ENCODE measurements at places on chromosomes 6 and 20. TPM values are rescaled to one million over a fixed set of nuclear protein-coding genes. Genes with fewer than 3 reads are reported as not detected.

DNA sequence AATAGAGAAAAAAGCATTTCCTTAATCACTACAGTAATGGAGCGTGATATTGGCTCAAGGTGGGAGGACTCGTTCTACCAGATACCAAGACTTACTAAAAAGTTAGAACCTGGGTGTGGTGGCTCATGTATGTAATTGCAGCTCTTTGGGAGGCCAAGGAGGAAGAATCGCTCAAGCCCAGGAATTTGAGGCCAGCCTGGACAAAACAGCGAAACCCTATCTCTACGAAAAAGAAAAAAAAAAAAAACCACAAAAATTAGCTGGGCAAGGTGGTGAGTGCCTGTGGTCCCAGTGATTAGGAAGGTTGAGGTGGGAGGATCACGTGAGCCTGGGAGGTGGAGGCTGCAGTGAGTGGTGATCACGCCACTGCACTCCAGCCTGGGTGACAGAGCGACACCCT lies 24.0 kb upstream of the ATRN start:
- H3K27me3 ChIP-seq: no peaks in the 10 kb centered on the region
- H3K36me3 ChIP-seq: no peaks in the 10 kb centered on the region
- H3K4me1 ChIP-seq: no peaks in the 10 kb centered on the region

DNA sequence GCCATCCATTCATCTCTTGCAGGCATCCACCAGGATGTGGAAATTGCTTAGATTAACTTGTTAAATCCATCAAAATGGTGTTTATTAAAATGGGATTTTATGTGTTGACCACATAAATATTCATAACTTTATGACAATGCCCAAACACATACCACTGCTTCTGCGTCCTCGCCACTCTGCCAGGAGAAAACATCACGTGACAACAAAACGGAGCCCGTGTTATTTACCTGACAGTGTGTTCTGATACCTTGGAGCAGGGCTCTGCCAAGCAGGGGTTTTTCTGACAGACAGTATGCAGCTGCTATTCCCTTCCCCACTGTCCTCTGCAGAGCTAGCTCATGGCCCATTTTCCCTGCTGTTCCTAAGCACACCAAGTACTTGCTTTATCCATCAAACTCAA lies 279.5 kb upstream of the CHD6 start:
- H3K36me3 ChIP-seq: no peaks in the 10 kb centered on the region
- no peak for DNase-seq
- peaks cover 34% of the 10 kb centered on the region for H3K27me3 ChIP-seq
- H3K27ac ChIP-seq: no peak overlapping the region
- H3K4me1 ChIP-seq: no peaks in the 10 kb centered on the region

DNA sequence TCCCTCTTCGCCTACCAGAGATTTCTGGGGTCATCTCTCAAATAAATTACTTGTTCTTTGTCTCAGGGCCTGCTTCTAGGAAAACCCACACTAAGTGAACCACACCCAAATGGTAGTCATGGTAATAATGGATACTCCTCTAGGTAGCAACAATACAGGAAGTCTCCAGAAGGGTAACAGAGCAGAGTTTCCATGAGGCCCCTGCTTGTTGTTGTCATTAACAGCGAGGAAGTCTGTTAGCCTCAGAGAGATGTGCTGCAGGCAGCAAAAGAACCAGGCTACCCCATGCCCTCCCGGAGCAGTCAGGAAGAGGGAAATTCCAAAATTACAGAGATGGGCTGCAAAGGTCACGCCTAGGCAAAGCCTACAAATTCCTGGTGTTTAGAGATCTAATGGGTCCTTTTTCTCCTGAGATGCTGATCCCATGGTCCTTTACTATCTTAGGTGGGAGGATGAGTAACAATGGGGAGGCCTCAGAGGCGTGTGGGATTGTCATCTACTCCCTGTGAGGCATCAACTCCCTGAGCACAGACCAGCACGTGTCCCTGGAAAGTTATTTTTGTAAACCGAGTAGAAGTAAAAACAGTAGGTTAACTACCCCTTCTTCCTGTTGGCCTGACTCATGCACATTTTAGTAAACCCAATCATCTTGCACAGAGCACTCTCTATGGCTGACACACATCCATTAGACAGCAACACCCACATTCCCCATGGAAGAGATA lies 10.1 kb downstream of the ISM1 start:
- H3K27ac ChIP-seq: peak overlapping the region; percentile 72
- peaks cover 13% of the 10 kb centered on the region for H3K4me1 ChIP-seq
- H3K27me3 ChIP-seq: no peaks in the 10 kb centered on the region
- no peaks in the 10 kb centered on the region for H3K36me3 ChIP-seq

- H3K4me3 ChIP-seq: no peak overlapping the region
- H3K36me3 ChIP-seq: peaks cover 43% of the 10 kb centered on the region
- no peaks in the 10 kb centered on the region for H3K4me1 ChIP-seq
- H3K27ac ChIP-seq: no peak overlapping the region
- no peaks in the 10 kb centered on the region for H3K27me3 ChIP-seq
Observed at GRCh38 chr20:21225215-21225947, 77.8 kb upstream of the XRN2 start.

DNA sequence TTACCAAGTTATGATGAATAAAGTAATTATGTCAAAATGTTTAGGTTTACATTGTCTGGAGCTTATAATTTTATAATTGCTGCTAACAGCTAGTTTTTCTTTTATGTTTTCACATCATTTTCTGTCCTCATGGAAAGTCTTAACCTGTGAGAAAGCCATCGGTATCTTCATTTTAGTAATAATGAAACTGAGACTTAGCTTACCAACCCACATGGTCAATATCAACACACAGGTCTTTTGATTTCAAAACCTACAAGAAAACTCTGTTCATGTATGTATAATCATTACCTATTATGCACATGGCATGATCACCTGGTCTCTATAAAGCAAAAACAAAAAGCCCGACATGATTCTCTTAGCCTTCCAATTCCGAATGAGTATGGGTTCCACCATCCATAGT lies 61.9 kb downstream of the KCNQ5 start:
- H3K4me3 ChIP-seq: no peak overlapping the region
- no peaks in the 10 kb centered on the region for H3K27me3 ChIP-seq
- no peaks in the 10 kb centered on the region for H3K36me3 ChIP-seq

- DNase-seq: no peak
- H3K4me1 ChIP-seq: peaks cover 60% of the 10 kb centered on the region
- peaks cover 16% of the 10 kb centered on the region for H3K36me3 ChIP-seq
- peak overlapping the region; percentile 86 for H3K4me3 ChIP-seq
Observed at GRCh38 chr6:28142446-28142845, 763 bp downstream of the ZKSCAN8 start.

DNA sequence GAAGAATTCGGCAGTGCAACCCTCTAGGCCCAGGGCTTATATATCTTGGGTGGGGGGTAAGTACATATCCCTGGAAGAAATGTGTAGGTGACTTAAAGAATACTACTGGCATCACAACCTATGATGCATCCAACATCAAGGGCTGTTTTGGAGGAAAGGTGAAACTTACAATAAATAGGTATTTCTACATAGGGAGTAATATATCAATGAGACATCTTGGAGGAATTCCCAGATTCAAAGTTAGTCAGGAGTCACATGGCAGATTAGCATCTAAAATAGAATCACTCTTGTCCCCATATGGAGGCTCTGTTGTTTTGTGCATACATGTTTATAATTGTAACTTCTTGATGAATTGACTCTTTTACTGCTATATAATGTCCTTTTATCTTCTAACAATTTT lies 375.5 kb downstream of the PAX1 start:
- H3K27ac ChIP-seq: no peak overlapping the region
- H3K36me3 ChIP-seq: no peaks in the 10 kb centered on the region
- H3K27me3 ChIP-seq: no peaks in the 10 kb centered on the region
- H3K4me1 ChIP-seq: no peaks in the 10 kb centered on the region

DNA sequence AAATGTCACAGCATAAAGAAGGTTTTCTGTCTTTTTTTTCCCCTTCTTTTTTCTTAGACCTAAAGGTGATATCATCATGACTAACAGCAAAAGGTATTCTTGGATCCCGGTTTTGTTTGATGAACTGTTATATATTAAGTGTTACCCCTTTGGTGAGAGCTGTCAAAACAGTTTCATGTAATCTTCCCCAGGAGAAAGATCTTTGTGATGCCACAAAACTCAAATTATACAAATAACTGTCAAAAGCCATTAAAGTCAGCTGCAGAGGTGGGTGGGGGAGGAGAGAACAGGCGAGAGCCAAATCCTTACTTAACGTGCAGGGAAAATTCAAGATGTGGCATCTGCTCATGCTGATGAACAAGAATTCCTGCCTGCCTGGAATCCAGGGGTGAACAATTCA lies 258.2 kb downstream of the BMP7 start:
- H3K27me3 ChIP-seq: peaks cover 100% of the 10 kb centered on the region
- no peaks in the 10 kb centered on the region for H3K4me1 ChIP-seq
- no peak overlapping the region for H3K27ac ChIP-seq
- DNase-seq: no peak

DNA sequence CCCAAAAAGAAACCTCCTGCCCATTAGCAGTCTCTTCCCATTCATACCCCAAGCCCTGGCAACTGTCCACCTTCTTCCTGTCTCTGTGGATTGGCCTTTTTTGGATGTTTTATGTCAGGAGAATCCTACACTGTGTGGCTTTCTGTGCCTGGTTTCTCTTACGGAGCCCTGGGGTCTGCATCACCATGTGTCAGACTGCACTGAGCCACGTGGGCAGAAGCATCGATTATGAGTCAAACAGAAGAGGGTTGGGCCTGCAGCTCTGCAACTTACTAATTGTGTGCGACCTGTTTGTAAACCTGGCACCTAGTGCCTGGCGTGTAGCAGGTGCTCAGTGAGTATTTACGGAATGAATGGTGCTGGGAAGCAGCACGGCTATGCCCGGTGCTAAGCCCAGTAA lies 62.6 kb downstream of the IGF2R start:
- DNase-seq: no peak
- H3K4me3 ChIP-seq: no peak overlapping the region
- H3K27ac ChIP-seq: peak overlapping the region; percentile 81
- H3K4me1 ChIP-seq: peaks cover 43% of the 10 kb centered on the region
- no peaks in the 10 kb centered on the region for H3K27me3 ChIP-seq

GRCh38 chr6:44289726-44290260 lies 19.5 kb downstream of the TMEM151B start:
- peaks cover 100% of the 10 kb centered on the region for H3K27me3 ChIP-seq
- DNase-seq: no peak
- H3K36me3 ChIP-seq: no peaks in the 10 kb centered on the region
- H3K4me1 ChIP-seq: no peaks in the 10 kb centered on the region

GRCh38 chr6:108837236-108837971 lies 10.8 kb upstream of the ARMC2 start:
- peak overlapping the region; percentile 1 for H3K27ac ChIP-seq
- H3K36me3 ChIP-seq: no peaks in the 10 kb centered on the region
- no peak overlapping the region for H3K4me3 ChIP-seq
- H3K27me3 ChIP-seq: no peaks in the 10 kb centered on the region
- H3K4me1 ChIP-seq: peaks cover 9% of the 10 kb centered on the region

DNA sequence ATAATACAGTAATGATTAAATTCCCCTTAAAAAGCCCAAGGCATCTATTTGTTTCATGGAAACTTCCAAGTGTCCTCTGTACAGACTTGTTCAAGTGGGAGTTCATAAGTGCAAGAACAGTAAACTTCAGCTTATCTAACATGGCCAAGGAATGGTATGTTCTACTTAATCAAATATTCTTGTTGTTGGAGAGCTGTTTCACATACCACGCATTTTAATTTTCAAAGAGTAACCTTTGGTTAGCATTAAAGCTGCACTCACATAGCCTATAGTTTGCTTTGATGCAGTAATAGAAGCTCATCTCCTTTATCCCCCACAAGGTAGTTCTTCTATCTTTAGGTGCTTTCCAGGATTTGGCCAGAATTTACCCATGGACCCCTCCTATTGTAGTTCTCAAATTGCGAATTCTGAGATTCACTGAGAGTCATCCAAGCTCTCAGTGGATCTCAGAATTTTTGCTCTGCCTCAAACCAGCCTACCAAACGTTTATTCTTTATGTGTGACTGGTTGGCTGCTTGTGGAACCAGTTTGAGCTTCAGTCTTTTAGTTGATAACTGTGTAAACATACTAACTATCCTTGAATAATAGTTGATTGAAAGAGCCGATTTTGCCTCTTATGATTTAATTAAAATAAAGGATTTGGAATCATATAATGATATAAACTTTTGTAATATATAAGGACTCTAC lies 668.0 kb upstream of the FLRT3 start:
- no peaks in the 10 kb centered on the region for H3K4me1 ChIP-seq

GRCh38 chr6:150590446-150590845 lies 9.2 kb upstream of the PLEKHG1 start:
- no peak overlapping the region for H3K27ac ChIP-seq
- H3K27me3 ChIP-seq: no peaks in the 10 kb centered on the region
- H3K4me3 ChIP-seq: no peak overlapping the region
- H3K36me3 ChIP-seq: no peaks in the 10 kb centered on the region
- DNase-seq: no peak
- H3K4me1 ChIP-seq: no peaks in the 10 kb centered on the region

GRCh38 chr20:22374066-22374465 lies 210.3 kb downstream of the FOXA2 start:
- DNase-seq: no peak
- no peak overlapping the region for H3K27ac ChIP-seq
- H3K4me3 ChIP-seq: no peak overlapping the region
- H3K36me3 ChIP-seq: no peaks in the 10 kb centered on the region
- no peaks in the 10 kb centered on the region for H3K4me1 ChIP-seq

DNA sequence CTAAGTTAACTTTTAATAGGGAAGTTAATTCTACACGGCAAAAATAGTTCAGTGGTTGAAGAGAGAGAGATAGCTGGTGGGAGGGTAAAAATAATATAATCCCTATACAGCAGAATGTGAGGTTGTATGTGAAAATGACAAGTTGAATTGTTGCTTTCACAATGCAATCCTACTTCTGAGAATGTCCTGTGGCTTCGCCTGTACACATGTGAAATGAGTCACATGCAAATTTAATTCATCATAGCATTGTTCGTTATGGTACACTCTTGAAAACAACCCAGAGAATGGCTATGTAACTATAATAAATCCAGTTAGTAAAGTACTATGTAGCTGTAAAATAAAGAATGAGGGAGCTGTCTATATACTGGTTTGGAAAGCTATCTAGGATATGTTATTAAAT lies 46.0 kb upstream of the HINT3 start:
- H3K27ac ChIP-seq: no peak overlapping the region
- no peak overlapping the region for H3K4me3 ChIP-seq
- no peak for DNase-seq
- H3K27me3 ChIP-seq: no peaks in the 10 kb centered on the region

Gene HSPA1L
- total RNA-seq: 2.2 TPM

Gene MRAP2
- total RNA-seq: 0.16 TPM

Gene TSPO2
- total RNA-seq: not detected

Gene SLC35D3
- 0.08 TPM for total RNA-seq

Gene TAAR5
- not detected for total RNA-seq

Gene LHFPL5
- total RNA-seq: not detected

Measured in left ventricle myocardium inferior (tissue), 1 donor.